ENCODE measurements at places on chromosomes 3 and 15.

GRCh38 chr3:58336135-58336882 is 3.6 kb downstream of the PXK start:
- DNase-seq, result no peak

DNA sequence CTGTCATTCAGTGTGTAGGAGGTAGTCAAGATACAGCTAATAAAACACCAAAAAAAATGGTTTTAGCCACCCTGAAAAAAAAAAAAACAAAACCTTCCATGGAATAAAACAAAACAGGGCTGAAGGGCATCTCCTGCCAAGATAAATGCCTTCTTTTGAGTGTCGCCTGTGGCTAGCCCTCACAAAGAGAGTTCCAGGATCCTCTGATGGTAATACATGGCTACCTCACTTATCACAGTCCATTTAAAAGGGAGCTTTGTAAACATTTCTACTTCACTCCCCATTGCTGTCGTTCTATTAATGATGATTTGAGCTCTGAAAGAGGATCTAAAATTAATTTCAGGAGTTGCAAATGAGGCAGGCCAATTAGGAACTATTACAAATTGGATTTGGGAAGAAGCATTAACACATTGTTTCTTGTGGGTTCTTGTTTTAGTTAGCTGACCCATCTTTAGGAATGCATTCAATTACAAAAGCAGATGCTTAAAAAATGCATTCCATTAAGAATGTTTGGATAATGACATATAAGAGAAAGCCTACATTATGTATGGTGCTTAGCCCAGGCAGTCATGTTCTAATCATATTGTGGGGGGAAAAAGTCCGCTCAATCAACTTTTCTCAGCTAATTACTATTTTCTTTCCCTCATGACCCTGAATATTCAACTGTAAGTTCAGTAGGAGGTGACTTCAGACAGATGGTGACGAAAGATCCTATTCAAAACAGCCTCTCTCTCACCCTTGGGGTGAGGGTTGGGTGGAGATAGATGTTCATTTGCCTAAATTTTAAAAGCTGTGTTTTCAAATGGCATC is 255.1 kb upstream of the WNT5A start:
- no peak for DNase-seq

DNA sequence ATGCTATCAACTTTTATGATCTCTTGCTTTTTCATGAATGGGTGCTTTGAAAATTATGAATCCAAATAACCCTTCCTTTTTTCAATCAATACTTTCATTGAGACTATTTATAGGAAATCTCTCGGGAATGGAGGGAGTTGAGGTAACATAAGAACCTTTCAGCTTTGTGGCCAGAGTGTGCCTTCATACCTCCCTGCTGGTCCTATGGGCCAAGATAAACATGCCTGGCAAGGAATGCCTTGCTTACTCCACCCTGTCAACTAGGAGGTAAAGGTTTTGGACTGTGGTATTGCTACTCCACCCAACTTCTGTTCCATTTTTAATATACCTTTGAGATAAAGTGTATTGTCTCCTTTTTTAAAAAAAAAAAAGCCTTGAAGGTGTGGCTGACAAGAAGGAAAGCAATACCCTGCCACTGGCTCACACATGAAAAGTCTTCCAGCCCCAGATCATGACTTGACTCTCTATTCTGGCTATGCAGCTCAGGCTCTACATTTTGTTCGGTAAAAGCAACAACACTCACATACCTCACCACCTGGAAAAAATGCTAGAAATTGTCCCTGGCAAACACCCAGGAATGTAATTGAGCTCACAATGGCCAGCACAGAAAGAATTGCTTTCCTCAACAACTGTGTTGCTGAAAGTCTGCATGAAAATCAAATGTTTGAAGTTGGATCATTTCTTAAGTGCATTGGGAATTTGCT is 35.8 kb downstream of the COL8A1 start:
- no peak for DNase-seq

DNA sequence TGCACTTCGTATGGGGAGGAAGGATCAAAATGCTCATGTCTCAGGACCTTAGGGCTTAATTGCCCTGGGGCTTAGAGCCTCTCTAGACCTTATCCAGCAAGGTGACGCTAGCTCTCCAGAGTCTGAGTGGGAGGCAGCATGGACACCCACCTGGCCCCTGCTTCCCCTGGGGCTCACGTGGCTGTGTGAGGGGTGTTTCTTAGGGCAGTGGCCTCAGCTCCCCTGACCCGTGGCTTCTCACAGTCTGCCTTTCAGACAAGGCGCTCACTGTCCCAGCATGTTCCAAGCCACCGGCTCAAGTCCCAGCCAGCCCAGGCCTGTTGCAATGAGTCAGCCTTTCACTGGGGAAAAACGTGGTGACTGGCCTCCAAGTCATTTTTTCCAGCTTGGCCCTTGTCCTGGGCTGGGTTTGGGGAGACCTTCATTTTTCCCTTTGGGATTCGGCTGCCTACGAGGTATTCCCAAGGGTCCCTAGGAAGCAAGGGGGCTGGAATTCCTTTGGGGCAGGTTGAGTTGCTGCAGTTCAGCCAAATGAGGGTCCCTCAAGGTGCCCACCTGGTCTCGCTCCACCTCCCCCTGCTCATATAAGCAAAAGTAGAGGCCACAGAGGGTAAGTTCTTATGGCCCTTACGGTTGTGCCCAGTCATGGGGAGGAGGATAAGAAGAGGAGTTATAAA is 15.7 kb downstream of the BHLHE40 start:
- no peak for DNase-seq

DNA sequence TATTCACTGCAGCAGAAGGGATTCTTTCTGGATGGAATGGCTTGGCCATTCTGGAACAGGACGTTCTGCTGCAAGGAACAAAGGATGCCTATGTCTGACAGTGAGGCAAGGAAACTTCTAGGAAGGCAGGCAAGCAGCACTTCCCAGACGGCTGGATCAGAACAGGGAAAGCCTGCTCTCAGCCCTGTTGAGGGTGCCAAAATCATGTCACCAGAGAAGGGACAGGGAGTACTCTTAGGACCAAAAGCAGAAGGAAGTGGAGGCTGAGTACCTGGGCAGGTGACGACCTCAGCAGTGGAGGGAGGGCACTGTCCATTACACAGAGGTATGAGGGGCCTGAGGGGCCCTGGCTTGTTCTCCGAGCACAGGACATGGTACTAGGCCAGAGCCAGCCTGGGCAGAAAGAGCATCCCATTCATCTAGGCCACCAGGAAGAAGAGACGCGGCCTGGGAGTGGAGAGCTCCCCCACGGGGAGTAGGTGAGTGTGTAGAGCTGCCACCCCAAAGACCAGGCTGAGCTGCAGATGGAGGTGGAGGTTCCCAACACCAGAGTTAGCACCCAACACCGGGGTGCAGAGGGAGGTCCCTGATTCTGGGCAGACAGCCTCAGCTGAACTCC is 9.6 kb downstream of the KLF15 start:
- DNase-seq, result no peak

- no peak for DNase-seq
Observed at GRCh38 chr3:9111417-9111816, 138.0 kb downstream of the SRGAP3 start.

- no peak for DNase-seq
Observed at GRCh38 chr3:7238565-7239295, 377.8 kb downstream of the GRM7 start.

DNA sequence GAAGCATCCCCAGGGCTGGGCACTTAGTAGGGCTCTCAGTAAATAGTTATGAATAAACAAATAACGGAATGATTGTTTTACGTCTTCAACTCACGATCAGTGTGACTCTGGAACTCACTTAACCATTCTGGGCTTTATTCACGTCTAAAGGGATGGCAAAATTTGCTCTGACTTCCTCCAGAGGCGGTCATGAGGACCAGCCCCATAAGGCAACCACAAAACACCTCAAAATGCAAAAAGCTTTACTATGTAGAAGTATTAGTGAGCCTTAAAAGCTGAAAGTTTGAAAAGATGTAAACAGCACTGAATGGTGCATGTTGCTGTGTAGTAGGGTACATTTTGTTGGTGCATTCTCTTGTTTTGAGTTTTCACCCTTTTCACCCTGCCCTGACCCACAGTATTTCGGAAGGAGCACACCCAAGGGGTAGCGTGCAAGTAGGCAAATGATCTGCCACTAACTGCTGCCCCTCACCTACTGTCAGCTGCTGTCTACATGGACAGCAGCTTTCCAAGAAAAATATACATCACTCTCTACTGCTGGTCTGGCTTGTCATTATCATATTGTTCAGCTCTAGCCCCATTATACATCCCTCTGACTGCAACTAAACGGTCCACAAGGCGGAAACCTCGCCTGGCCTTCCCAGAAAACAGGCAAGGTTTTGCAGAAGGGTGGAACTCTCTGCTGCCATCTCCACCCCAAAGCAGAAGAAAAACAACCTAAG is 308.5 kb upstream of the PROK2 start:
- DNase-seq, result no peak

DNA sequence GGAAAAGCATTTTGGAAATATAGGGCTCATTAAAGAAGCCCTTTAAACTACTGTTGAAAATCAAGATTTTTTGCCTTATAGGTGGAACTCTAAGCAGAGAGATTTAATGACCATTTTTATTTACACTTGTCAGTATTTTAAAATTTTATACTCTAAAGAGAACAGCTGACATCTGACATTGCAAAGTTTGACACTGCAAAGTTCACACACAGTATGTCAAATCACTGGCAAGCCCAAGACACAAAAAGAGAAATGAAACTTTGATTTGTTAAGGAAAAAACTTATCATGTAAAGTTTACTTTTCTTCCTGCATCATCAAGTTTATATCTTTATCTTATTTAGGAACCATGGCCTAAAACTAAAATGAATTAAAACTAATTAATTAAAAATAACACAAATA is 40.2 kb downstream of the DPH6 start:
- DNase-seq, result no peak

GRCh38 chr3:168864107-168865021 is 768.6 kb upstream of the GOLIM4 start:
- no peak for DNase-seq

DNA sequence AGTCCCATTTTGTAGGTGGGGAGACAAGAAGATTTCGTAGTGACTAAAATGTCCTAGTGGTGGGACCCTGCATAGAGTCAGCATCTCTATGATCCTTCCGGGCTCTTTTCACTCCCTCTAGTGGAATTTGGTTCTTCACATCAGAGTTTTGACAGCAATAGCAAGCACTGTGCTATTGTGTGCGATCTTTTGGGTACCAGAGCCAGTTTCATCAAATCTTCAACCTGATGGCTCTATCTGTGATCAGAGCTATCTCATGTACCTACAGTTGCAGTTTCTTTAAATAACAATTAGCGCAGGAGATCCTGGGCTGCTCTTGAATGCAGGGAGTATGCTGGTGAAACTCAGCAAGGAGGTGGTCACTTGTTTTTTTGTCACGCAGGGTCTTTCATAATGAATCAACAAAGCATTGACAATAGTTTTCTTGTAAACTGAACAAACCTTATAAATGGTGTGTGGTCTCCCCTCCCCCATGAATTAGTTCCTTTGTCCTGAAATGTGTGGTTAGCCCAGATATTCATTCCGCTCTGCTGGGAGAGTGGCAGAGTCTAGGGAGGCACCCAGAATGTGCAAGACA is 257.2 kb upstream of the SOX2 start:
- no peak for DNase-seq

GRCh38 chr3:29291260-29291981 is 10.6 kb downstream of the RBMS3 start:
- DNase-seq, result no peak

DNA sequence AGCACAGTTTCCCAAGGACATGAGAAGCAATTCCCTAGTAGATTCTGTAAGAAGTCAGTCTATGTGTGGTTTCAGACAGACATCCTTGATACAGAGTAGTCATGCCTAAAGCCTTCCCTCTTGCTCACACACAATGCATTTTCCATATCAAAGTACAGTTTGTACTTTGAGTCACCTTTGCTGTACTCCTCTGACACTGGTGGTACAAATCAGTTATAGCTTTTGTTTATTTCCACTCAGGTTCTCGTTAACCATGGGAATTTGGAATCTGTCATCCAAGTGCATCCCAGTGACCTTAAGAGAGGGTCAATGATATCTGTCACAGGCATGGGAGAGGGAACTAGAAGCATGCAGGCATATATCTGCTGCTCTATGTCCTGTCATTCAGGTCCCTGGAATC is 3.6 kb upstream of the GNB4 start:
- no peak for DNase-seq

- DNase-seq, result no peak
Observed at GRCh38 chr3:131728898-131729642, 226.3 kb upstream of the MRPL3 start.

DNA sequence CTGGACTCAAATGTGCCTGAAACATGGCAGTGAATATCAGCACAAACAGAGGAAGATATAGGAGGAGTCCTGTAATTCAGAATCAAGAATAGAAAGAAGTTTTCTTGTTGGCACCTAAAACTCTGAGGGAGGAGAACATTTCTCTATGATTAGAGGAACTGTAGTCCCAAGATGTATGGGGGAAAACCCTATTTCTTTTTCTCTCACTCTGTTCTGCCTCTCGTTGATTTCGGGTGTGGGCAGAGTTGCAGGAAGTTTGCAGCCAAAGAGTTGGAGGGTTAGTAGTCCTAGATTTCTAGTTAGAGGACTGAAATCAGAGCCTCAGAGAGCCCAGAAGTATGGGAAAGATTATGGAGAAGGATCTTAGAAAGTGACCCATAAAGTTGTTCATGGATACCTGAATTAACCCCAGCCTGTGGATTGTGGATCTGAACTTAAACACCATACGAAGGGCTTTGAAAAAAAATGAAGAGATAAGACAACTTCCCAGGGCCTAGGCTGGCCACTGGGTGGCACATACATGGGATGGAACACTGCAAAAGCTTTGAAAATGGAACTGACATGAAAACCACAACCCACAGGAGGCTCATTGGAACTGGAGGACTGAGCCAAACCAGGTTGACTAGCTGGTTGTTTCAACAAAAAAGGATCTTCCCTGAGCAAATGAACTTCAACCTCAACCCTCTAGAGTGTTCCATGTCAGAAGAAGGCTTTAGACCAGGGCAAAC is 34.6 kb downstream of the FMN1 start:
- no peak for DNase-seq

GRCh38 chr3:112623717-112624116 is 17.2 kb downstream of the CCDC80 start:
- DNase-seq, result no peak

DNA sequence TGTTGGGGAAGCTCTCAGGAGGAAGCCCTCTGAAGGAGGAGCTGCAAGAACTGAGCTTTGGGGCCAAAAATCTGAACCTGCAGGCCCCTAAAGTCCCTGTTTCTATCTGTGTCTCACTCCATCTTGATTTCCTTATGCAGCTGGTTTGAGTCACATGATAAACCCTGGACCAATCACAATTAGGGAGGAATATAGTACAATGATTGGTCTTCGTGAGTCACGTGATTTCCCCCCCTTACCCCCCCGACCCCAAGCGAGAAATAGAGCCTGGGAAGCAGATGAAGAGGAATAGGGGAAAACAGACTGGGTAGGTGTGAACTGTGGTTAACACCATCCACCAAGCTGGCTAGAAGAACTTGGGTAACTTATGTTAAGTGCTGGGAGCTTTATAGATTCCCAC is 12.9 kb downstream of the CRABP1 start:
- DNase-seq, result no peak

DNA sequence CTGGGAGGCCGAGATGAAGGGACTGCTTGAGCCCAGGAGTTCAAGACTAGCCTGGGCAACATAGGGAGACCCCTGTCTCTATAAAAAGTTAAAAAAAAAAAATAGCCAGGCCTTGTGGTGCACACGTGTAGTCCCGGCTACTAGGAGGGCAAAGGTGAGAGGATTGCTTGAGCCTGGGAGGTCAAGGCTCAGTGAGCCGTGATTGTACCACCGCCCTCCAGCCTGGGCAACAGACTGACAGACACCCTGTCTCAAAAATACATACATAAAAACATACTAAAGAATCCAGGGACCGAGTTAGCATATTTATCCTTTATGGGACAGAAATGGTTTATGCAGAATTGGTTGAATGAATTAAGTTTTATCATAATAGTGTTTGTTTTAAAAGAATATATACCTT is 13.7 kb downstream of the SIAH2 start:
- DNase-seq, result no peak

Measured in stimulated activated CD4-positive, alpha-beta T cell treated with anti-CD3 and anti-CD28 coated beads, Interleukin-12 subunit alpha, Interleukin-12 subunit beta, amount 100 ng/mL, for 4 hours (primary cell).